ENCODE measurements at places on chromosomes 3 and 15.
A peak's percentile ranks its signal among the peaks of the same experiment; 100 is the strongest.

GRCh38 chr3:115698851-115699591 is 75.7 kb downstream of the GAP43 start:
- no peak for DNase-seq

- DNase-seq: no peak
These were observed 44.4 kb upstream of the MYZAP start for GRCh38 chr15:57547243-57547755.

GRCh38 chr3:35200056-35200455 is 439.3 kb upstream of the ARPP21 start:
- DNase-seq: no peak

GRCh38 chr3:37272741-37273140 is 98.4 kb upstream of the LRRFIP2 start:
- no peak for DNase-seq

DNA sequence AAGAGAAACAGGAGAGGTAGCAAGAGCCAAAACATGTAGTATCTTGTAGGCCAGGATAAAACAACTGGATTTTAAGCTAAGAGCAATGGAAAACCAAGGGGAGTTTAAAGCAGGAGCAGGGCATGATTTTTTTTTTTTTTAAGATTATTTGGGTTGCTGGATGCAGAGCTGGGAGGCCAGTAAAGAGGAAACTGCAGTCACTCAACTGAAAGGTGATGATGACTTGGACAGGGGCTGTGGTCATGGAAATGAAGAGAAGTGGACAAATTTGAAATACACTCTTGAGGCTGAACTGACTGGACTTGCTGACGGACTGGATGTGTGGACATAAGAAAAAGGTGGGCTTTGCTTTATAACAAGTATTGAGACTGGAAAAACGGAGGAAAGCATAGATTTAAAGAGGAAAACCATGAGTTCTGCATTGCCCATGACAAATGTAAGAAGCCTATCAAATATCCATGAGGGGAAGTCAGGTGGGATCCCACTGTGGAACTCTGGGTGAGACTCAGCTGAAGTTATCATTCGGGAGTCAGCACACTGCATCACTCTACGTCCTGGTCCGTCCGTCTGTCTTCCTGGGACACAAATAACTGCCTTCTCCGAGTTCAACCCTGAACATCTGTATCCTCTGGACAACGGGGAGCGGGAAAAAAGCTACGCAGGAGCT is 688 bp downstream of the XPC start:
- no peak for DNase-seq

GRCh38 chr15:85457392-85457968 is 77.1 kb downstream of the AKAP13 start:
- no peak for DNase-seq

DNA sequence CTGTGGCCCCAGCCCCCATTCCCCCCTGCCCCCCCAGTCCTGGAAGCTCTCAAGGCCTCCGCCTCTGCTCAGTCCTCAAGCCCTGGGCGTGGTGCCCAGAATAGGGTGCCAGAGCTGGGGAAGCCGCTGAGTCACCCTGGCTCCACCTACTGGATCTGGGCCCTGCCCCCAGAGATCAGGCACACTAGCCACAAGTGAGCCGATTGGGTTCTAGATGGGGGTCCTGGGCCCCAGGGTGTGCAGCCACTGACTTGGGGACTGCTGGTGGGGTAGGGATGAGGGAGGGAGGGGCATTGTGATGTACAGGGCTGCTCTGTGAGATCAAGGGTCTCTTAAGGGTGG is 5.7 kb downstream of the EIF4G1 start:
- peak; percentile 87 for DNase-seq

GRCh38 chr15:39431376-39431775 is 149.5 kb upstream of the THBS1 start:
- DNase-seq: no peak

GRCh38 chr3:134802428-134803050 is 7.5 kb downstream of the EPHB1 start:
- DNase-seq: no peak

DNA sequence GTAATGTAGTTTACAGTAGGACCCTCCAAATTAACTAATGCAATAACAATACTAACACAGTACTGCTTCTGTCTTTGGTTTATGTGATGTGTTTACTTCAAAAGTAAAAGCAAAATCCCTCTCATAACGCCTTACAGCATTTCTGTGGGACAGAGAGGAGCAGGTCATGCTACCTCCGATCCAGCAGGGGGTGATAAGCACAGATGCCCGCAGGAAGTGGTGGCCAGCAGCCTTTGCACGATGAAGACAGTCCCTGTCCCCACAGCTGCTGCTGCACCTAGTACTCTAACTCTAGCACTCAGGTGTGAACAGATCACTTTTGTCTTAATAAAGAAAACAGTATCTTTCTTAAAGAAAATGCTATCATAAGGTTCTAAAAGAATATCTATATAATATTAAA is 38.3 kb downstream of the ANO10 start:
- DNase-seq: no peak

DNA sequence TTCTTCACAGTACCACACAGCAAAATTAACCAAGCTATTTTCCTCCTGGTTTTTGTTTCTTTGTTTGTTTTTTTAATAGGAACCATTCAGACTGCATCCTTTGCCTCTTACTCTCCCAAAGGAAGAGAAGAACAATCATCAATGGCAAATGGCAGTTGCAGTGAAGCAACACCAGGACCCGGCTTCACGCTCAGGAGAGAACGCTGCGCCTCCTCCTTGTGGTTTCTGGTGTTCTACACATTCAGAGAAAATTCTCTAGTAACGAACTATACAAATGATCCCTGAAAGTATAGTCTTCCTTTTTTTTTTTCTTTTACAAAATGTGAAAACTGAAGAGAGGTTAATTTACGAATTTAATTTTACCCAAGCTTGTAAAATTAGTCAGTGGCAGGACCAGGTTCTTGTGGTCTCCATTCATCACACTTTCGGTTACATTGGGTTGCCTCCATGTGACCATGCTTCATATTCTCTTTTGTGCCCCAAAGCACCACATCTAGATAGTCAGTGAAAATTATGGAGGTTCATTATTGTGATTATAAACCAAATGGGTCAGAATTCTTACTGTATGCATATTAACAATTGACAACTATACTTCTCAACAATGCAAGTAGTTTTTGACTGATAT is 10.6 kb upstream of the MINDY2 start:
- no peak for DNase-seq

- DNase-seq: no peak
These were observed 29.0 kb downstream of the RBPMS2 start for GRCh38 chr15:64746356-64746755.

GRCh38 chr3:132522353-132522752 is 74.7 kb upstream of the ACKR4 start:
- no peak for DNase-seq

DNA sequence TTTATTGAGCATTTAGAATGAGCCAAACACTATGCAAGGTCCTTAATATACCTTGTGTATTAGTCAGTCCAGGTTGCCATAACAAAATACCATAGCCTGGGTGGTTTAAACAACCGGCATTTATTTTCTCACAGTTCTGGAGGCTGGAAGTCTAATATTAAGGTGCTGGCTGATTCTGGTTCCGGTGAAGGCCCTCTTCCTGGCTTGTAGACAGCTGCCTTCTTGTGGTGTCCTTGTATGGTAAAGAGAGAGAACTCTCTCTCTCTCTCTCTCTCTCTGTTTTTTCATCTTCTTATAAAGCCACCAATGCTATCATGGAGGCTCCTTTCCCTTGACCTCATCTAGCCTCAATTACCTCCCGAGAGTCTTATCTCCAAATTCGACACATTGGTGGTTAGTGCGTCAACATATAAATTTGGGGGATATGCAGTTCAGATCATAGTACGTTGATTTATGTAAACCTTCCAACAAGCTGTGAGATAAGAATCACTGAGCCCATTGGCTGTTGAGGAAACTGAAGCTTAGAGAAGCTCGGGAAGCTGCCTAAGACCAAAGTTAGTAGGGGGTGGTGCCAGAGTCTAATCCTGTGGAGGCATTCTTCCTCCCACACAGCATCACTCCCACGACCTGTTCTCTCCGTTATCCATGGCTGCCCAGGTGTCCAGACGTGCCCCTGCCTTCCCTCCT is 298.0 kb upstream of the PROK2 start:
- no peak for DNase-seq

- DNase-seq: no peak
These were observed 90.6 kb downstream of the SEMA5B start for GRCh38 chr3:122936986-122937385.

DNA sequence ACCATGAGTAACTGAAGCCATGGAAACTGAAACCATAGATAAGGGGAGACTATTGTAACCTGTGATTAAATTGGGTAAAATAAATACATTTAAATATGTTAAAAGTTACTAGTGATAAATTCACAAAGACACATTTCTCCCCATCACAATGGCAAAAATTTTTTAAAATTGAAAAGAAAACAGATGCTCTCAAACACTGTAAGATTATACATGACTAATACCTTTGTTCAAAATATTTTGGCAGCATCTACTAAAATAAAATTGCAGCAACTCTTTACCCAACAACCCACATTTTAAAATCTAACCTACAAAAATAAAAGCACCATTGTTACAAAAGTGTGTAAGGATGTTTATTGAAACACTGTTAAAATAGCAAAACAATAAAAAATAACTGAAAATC is 93.3 kb downstream of the CLASP2 start:
- no peak for DNase-seq

DNA sequence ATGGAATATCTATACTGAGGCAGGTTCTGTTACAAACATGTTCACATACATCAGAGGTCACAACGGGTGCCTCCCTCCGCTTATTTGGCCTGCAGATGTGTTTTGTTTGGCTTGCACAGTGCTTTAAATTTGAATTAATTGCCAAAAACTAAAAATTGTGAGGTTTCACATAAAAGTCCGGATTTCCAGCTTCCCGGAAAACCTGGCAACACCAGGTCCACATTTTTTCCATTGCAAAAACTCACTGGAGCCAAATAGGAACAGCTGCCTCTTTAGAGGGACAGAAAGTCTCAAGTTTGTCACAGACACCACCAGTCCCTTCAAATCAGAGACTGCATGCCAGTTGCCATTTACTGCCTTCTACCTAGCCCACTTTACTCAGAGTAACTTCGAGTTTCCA is 205.9 kb upstream of the MDFIC2 start:
- no peak for DNase-seq

- DNase-seq: no peak
These were observed 641.9 kb downstream of the OTOL1 start for GRCh38 chr3:162138509-162138908.

DNA sequence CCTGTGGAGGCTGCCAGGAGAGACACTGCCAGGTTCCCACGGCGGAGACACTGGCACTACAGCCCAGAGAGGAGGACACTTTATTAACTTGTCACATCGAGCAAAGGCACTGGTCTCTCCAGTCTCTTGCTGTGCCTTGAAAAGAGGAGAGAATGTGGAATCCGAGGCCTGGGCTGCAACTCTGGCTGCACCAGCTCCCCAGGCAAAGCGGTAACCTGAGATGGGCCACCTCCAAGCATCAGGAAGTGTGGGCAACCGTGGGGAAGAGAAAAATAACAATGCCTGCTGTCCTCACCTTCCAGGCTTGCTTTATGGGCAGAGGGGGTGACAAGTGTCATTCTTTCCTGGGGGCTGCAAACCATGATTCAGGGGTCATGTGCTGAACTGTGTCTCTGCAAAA is 91.6 kb upstream of the RGMA start:
- DNase-seq: no peak

DNA sequence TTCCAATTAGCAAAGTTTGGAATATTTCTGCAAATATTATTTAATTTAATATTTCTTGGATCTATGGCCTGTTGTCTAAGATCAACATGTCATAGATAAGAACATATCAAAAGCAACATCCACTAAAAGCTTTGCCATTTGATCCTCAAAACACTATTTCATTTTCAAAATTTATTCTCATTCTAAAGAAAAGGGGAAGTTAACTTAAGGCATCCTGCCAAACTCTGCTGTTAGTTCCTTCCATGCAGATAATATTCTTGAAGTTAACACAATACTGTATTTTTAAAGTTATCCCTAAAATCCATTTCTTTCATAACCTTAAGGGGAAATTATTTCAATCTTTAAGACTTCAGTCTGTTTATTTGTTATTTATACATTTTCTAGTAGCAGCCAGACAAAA is 28.2 kb upstream of the GBE1 start:
- no peak for DNase-seq

GRCh38 chr15:39585871-39586301 is 5.0 kb downstream of the THBS1 start:
- DNase-seq: no peak

DNA sequence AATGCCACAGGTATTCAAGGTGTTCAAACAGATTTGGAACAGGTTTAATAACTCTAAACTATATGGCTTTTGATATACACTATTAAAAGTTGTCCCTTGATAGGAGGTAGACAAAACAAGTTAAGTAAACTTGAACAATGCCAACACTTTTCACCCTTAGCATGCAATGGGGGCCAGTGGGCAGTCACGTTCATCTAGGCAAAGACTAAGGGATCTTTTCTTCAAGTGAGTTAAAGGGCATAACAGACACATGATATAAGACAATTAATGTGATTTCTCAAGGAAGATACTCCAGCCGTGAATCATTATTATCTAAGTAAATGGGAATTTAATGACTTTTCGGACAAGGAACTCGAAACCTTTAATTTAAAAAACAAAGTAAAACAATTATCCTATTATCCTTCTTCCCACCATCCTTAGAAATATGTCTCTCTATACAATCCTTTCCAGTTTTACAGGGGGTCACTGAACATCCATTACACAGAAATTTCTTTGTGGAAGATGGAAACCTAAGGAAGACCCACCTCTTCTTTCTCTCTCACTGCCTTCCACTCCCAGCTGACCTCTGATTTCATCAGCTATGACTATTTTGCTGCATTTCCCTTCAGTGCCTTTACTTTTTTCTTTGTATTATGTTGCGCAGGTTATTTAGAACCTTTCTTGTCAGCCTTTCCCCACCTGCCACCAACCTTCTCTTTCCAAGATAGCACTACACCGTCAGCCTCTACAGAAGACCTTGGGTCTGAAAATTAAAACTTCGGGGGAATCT is 1.5 kb downstream of the CLDN1 start:
- DNase-seq: no peak

DNA sequence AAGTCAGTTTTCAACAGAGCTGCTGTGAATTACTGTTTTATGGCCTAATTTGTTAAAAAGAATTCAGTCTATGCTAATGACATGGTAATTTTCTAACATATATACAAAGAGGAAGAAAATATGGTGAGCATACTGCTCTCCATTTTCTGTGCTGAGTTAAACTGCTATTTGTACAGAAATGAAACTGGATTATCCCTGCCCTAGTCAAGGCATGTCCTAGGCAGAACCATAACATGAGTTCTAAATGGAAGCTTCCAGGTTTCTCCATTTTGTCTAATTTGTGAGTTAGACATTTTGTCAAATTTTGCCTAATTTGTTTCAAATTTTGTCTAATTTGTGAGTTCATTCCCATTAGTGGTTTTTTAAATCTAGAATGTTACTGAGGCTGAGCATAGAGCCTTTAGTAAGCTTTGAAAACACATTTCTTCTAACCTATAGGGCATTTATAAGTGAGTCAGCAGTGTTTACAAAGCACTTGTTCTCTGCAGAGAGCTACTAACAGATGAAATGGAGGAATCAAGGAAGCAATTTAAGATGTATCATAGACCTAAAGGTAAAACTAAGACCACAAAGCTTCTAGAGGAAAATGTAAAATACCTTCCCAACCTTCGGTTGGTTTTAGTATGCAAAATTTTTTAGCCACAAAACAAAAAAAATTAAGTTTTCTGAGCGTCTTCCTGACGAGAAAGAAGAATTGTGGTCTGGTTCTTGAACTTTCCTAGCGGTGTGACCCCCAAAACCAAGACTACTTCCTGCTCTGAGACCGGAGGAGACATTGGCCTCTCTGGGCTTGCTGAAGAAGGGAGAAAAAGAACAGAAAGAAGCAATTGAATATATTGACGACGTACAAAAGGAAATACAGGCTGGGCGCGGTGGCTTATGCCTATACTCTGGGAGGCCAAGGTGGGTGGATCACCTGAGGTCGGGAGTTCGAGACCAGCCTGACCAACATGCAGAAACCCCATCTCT is 9.8 kb downstream of the P2RY14 start:
- DNase-seq: no peak

All from hepatocyte (in vitro differentiated cells).